ENCODE measurements at places on chromosomes 1 and 21.

GRCh38 chr1:29145739-29146437 is 22.2 kb upstream of the TMEM200B start:
- no peak for DNase-seq

- no peak for DNase-seq
Observed at GRCh38 chr1:157948312-157949073, 45.0 kb upstream of the KIRREL1 start.

DNA sequence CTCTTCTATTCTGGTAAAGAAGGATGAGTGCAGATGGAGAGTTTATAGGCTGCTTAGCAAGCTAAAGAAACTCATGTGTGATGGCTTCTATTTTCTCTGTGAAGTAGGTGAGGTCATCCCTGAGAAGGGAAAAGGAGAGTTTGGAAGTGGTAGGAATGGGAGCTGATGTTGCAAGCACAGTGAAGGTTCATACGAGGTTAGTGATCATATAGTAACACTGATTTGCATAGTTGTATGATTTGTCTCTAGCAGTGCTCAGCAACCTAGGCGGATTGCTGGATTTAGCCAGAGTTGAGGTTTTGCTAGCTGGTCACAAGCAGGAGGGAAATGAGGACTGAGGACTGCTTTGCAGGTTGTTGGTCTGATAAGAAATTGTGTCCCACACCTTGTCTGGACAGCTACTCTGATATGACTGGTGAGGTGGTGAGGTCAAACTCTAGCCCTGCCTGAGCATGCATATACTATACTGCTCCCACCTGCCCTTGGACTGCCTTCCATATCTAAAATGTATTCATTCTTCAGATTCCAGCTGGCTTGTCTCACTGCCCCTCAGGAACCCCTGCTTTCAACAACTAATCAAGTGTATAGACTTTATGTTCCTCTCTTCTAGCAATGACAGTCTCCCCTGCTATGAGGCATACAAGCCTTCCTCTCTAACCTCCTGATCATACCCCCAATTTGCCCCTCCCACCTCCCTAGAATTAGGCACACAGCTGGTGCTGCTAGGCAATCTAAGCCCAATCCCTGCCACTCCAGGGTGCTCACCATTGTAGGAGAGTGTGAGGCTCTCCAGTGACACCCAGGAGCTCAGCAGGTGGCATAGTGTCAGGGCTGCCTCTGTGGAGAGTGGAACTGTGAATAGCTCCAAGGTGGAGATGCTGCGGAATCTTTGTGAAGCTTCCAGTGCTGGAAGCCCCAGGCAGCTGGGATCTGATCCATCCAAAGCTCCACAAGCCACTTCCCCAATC is 18.5 kb downstream of the LRRC41 start:
- no peak for DNase-seq

DNA sequence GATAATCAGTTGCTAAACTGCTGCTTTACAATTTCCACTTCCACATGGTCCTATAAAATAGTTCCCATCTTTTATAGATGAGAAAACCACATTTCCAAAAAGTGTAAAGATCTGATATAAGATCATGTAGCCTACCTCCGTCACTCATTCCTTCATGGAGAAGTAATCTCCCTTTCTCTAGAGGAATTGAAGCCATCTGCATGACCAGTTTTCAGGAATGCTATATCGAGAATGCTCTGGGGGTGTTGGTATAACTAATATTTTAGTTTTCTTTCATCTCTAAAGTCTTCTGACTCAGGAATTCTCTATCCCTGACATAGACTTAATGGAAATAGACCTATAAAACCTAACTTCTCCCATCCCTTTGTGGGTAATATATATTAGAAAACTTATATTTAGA is 173.0 kb upstream of the UBE2U start:
- DNase-seq = no peak

DNA sequence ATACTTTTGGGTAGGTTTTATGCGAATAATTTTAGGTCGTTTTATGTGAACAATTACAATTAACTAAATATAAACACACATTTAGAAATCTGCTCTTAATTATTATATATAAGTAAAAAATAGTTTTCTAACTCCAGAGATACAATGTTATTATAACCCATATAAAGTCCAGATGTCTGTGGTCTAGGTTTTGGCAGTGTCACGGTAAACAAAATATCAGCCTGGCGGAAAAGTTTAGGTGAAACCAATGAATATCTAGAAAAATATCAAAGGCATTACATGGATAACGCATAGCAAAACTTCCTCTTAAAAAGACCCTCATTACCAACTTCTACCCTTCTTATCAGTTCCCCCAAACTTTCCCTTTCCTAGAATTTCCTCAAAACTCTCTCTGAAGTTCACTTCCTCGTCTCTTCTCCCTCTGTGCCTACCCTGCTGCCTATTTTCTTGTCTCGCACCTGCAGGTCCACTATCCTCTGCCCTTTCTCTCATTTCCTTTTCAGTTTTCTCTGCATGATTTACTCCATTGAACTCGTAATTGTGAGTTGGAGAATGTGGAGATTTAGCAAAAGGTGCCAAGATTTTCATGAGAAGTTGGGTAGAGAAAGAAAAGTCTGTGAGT is 21.8 kb downstream of the VTCN1 start:
- DNase-seq = no peak

Measured in activated T-cell treated with anti-CD3 and anti-CD28 coated beads, Interleukin-2, amount 50 U/mL, for 48 hours (primary cell).